ENCODE measurements at places on chromosomes 2 and 18.

- DNase-seq: no peak
These were observed 27.5 kb downstream of the MYO7B start for GRCh38 chr2:127562936-127563335.

DNA sequence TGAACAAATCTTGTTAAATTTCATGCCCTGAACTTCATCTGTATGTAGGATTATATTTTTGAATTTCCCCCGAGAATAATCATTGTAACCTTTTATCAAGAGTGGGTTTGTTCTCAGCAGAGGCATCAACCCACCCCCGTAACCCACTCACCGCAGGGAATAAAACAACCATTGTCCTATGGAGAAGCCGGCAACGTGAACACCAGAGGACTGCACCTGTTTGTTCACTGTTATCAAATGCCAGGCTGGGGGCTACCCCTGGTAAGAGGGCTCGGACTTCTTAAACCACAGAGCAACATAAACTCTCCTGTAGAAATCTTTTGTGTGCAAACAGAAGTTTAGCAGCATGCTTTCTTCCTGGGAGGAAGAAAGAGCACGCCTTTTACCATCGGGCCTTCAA lies 610.4 kb downstream of the ERBB4 start:
- no peak for DNase-seq

- no peak for DNase-seq
These were observed 13.4 kb upstream of the LRPPRC start for GRCh38 chr2:44009136-44009735.

DNA sequence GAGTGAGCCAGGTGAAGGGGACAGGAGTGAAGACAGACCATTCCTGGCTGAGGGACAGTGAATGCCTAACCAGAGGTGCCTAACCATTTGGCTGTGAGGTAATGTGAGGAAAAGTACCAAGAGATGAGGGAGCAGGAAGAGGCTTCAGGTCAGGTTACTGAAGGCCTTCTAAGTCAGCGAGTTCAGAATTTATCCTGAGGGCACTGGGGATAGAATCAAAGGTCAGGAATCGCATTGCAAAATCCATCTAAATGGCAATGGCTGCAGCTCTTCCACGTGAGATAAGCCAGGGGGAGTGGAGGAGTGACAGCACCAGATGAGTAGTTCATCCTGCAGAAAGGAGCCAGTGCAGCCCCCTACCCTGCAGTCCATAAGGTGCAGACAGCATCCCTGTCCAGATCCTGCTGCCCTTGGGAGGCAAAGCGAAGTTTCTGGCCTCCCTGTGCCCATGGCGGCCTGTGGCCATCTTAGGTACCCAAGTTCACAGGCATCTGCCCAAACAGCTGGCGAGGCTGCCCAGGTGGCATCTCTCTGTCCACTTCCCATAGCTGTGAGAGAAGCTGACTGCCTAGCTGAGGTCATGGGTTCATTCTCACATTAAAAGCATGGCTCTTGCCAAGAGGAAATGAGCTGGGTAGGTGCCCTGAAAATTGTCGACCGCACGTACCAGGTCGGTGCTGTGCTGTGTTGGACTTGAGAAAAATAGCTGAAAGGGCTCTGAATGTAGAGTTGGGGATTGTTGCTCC lies 49.5 kb downstream of the CYP27C1 start:
- DNase-seq: peak; percentile 57

GRCh38 chr2:164449706-164450105 lies 171.6 kb downstream of the GRB14 start:
- no peak for DNase-seq

DNA sequence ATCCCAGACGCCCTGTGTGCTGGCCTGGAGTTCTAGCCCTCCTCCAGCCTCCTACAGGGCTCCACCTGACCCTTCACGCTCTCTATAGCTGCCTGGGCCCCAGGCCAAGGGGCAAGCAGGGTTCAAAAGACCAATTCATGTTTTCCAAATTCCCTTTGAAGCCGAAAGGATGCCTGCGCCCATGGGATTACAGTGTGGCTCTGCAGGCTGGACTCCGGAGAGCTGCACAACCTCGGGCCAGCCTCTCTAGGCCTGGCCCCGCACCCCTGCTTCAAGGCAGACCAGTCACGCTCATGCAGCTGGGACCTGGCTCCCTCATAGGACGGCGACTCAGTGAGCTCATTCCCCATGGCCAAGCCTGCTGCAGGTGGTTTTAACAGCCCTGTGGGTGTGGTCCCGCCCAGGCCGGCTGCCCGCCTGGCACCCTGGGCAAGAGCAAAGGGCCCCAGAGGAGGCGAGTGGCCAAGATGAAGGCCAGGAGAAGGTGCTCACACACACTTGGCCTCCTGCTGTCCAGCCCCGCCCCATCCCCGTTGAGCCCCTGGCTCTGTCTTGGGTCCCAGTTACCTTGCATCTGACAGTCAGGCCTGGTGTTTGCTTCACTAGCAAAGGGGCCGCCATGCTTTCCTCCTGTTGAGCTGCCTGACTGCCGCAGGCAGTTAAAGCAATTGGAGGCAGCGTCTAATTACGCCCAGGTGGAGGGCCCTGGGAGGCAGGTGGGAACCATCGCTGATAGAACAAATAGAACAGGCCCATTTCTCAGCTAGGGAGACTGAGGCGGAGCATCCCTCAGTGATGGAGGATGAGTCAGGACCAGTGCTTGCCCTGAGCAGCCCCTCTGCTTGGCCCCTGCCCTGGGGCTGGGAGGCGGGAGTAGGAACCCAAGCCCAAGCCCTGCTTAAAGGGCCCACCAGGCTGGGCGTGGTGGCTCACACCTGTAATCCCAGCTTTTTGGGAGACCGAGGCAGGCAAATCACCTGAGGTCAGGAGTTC lies 56.9 kb downstream of the SMAD7 start:
- DNase-seq: no peak

DNA sequence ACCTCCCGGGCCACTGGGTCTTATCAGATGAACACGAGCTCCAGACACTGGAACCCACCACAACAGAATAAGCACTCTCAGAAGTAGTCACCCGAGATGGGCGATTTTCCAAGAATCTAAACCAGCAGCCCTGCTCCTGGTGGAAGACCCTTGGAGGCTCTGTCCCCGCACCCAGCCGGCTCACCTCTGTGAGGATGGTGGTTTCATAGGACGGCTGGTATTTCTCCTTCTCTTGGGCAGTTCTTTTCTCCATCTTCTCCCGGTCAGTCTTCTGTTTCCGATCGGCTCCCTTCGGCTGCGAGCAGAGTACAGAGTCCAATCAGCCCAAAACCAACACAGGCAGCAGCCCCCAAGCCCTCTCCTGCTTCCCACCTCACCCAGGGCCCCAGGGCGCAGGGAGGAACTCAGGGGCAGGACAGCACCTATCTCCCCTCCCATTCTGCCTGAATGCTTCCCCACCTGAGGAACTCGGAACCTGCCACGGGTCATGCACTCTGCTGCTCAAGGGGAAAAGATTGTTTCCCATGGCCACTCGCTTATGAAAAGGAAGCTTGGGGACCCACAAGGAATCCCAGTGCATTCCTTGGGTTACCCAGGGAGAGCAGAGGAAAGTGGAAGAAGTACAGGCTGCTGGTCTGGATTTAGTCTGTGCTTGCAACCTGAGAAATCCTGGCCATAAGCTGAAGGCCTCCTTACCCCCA lies 42.7 kb downstream of the TFCP2L1 start:
- no peak for DNase-seq

- DNase-seq: no peak
These were observed 11.7 kb upstream of the SEMA4C start for GRCh38 chr2:96881349-96882195.

- no peak for DNase-seq
These were observed 10.4 kb upstream of the MAP3K2 start for GRCh38 chr2:127398239-127398590.

- no peak for DNase-seq
These were observed 223.4 kb upstream of the RND3 start for GRCh38 chr2:150710916-150711315.

GRCh38 chr2:43894743-43895142 lies 56.0 kb downstream of the ABCG8 start:
- no peak for DNase-seq

- no peak for DNase-seq
These were observed 186.5 kb upstream of the NRP2 start for GRCh38 chr2:205495819-205496218.

DNA sequence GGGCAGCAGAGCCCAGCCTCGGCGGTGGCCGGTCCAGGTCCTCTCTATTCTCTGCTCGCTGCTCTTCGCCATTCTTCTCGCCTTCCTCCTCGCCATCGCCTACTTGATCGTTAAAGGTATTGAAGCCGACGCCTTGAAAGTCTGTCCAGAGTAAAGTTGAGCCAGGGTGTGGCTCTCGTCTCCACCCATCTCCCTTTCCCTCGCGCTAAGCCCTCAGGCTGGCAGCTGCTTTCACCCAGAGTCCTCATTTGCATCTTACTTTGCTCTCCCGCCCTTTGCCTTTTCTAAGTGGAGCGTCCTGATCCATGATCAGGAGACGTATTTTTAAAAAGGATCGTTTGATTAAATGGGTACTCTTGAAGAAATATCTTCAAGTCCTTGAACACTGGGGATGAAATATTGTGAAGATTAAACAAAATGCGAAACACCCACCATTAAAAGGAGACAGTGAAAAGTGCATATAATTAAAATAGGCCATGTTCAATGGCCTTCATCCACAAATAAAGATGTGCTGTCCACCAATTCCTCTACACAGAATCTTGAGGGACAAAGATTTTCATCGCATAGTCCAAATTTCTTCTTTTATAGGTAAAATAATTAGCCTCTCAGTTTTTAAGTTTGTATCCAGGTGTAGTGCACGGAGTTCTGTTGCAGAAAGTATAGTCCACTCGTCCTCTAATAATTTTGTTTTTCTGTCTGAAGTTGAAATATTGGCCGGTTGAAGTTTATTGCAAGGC lies 657 bp downstream of the ARL6IP6 start:
- peak; percentile 35 for DNase-seq

DNA sequence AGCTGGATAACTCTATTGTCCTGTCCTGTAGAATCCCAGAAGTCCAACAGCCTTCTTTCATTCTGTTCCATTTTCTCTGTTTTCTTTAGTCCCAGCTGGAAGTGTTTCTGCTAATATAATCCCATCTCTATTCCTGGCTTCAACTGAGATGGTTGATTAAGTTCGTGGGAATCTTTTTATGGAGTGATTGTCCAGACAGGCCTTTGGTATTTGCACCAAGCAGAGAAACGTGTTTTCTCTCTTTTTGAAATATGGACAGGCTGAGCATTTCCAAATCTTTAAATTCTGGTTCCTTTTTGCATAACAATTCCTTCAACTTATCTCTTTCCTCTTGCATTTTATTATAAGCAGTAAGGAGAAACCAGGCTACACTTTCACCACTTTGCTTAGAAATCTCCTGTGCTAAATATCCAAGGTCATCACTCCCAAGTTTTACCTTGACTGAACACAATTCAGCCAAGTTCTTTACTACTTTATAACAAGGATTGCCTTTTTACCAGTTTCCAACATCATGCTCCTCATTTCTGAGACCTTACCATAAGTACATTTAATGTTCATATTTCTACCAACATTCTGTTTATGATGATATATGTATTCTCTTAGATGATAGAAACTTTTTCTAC lies 108.8 kb downstream of the ZFP36L2 start:
- DNase-seq: no peak

DNA sequence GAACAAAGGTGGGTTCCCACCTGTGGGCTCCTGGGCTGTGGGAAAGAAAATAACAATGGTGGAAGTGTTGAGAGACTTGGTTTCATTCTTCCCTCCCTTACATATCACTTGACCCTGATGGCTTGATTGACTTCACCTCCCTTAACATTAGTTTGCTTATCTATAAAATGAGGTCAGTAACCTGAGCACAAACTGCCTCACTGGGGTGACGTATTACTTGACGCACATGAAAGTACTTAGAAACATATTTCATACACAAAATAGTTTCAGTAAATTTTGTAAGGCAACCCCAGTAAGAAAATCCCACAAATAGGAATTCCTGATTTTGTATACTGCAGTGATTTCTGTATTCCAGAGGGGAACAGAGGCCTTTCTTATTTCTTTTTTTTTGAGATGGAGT lies 29.4 kb upstream of the LPIN2 start:
- no peak for DNase-seq

GRCh38 chr2:16628314-16628713 lies 37.3 kb downstream of the CYRIA start:
- no peak for DNase-seq

- DNase-seq: no peak
These were observed 316.5 kb downstream of the MTX2 start for GRCh38 chr2:176585791-176586190.

GRCh38 chr2:36178384-36178783 lies 177.2 kb upstream of the CRIM1 start:
- DNase-seq: no peak

DNA sequence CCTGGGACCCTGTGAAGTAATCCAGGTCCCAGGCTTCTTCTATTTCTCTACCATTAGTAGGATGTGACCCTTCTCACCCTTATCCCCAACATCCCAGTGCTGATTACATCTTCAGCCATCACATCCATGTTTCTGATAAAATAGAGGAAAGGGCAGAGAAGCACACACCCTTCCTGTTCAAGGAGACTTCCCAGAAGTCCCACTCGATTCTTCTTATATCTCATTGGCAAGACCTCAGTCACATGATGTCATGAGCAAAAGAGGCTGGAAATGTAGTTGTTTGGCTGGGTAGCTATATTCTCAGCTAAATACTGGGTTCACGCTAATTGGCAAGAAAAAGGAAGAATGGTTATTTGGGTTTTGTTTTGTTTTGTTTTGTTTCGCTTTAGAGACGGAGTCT lies 8.0 kb upstream of the XRCC5 start:
- no peak for DNase-seq

DNA sequence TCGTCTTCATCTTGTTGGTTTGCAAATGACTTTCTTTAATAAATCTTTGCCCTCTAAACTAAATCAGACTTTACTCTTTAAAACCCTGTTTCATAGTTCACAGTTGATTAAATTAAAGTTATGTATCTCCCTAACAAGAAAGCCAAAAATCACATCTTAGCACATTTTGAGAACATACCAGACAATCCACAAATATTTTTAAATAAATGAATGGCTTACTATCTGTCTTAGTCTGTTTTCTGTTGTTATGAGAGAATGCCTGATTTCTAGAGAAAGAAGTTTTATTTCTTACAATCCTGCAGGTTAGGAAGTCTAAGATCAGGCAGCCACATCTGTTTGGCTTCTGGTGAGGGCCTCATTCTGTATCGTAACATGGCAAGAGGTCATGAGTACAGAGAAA lies 1090.2 kb upstream of the PIK3C3 start:
- DNase-seq: no peak
